ENCODE measurements at places on chromosomes 4 and X.

DNA sequence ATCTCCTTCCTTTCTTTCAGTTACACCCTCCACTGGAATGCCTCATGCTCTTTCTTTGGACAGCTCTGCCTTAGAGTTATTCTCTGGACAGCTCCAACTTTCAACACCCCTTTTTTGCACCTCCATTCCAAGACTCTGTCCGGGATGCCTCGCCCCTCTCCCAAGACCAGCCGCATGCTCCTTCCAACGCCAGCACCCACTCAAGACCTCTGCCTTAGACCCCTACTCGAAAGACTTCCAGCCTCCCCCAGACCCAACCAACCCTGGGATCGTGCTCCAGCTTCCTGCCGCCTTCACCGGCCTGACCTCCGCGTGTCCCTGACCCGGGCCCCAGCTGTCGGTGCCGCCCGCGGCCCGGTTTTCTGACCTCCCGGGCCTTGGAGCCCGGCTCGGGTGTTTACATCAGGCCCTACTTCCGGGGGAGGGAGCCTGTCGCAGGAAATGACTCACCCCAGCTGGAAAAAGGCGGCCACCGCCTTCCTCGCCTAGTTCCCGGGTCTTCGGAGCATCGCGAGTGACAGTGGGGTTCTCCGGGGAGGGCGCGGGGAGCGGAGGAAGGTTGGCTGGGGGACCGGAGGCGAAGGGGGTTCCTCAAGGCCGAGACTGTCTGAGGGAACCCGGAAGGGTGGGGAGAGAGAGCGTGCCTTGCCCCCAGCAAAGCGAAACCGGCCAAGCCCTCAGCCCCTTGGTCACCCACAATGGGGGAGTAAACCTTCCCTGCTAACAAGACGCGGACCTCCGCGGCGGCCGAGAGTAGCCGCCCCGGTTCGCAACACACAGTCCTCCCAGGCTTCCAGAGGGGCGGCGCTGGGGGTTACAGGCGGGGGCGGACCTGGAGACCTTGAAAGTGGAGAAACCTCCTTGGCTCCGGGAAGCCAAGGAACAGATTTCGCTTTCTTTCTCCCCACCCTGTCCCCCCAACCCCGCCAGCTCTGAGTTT is at the start of gene WDR45:
WDR45 (minus strand) TSS at position 399 of the 940 bp plus-strand sequence. CDS start 1,792 bp downstream, outside the sequence.
- DNase-seq, result no peak

GRCh38 chrX:26562156-26562555 is 346.2 kb downstream of the MAGEB5 start:
- no peak for DNase-seq

DNA sequence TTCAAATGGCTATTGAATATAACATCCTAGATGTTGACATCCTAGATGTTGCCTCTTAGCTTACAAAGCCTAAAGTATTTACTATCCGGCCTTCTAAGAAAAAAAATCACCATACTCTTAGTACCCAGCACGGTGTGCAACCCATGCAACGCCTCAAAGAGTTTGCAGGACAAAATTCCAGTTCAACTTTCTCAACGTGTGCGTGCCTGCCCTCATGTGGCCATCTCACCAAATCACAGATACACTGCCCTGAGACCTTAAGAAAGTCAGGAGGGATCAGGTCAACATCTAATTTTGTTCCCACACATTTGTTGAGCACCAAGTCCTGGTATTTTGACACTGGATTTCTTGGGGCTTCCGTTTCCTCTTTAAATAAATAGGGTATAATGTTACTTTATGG is 68.3 kb downstream of the CRMP1 start:
- DNase-seq, result no peak

DNA sequence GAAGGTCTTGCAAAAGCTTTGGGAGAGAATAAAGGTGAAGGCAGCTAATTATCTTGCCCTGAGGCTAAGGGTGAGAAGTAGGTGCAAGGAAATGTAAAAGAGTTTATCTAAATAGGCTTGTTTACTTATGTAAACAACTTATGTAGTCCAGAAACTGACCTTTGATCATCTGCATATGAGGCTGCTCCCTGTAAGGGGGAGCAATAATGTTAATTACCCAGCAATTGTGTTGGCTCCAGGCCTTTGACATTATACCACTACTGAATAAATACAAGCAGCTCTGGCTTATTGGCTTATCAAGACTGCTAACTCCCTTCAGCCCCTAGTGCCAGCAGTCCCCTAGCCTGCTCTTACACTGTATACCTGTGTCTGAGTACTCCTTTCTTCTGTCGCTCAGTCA is 303.7 kb upstream of the GNPDA2 start:
- DNase-seq, result no peak

GRCh38 chr4:114921790-114922591 is 191.4 kb downstream of the NDST4 start:
- DNase-seq, result no peak

- no peak for DNase-seq
Measured at GRCh38 chr4:157048248-157048647, 27.7 kb upstream of the GLRB start.

DNA sequence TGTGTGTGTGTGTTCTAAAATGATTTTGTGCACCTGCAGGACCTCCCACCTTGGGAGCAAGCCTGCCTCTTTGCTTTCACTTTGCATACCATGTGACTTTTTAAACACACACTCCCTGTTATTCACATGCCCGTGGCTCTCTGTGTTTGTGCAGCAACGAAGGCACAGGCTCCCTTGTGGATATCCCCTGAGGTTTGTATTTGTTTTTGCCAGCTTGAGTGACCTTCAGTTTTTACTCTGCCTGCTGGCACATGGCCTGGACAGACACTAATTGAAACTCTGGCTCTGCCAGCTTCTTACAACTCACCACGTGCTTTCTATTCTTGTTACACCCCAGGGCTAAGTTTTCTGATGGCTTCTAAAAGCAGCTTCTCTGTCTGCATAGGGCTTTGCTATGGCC is 885.8 kb downstream of the SH3BGRL start:
- no peak for DNase-seq

DNA sequence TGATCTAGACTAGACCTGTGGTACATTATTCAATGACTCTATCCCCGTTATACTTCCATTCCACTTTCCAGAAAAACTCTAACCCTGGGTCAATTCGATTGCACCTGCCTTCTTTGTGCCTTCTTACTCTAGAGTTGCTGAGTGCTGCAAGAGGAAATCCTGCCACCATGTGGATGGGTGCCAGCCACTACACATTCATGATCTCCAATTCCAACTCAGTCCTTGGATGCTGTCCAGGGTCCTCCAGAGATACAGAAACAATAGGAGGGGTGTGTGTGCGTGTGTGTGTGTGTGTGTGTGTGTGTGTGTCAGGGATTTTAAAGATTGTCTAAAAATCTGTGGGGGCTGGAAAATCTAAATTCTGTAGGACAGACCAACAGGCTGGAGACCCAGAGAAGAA is 42.9 kb upstream of the INTS6L start:
- DNase-seq, result no peak

- DNase-seq, result no peak
Measured at GRCh38 chr4:71293705-71294104, 45.1 kb upstream of the SLC4A4 start.

DNA sequence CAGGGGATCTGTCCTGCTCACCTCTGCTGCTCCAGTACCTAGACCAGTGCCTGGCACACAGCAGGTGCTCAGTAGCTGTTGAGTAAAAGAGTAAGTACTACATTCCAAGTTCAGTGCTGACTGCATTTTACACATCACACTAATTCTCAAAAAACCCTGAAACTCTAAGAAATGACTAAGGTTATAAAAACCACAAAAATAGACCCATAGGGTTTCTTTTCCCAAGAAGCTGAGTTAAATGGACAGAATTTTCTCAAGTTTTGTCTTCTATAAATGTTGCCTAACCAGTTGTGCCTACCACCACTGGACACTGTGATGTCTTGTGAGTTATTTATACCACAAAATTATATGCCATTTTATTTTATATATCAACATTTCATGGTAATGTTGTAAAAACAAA is 78.9 kb upstream of the RXFP1 start:
- DNase-seq, result no peak

GRCh38 chr4:61953386-61953785 is 753.3 kb downstream of the ADGRL3 start:
- no peak for DNase-seq

GRCh38 chr4:122787940-122788339 is 38.7 kb upstream of the FGF2 start:
- DNase-seq, result no peak

DNA sequence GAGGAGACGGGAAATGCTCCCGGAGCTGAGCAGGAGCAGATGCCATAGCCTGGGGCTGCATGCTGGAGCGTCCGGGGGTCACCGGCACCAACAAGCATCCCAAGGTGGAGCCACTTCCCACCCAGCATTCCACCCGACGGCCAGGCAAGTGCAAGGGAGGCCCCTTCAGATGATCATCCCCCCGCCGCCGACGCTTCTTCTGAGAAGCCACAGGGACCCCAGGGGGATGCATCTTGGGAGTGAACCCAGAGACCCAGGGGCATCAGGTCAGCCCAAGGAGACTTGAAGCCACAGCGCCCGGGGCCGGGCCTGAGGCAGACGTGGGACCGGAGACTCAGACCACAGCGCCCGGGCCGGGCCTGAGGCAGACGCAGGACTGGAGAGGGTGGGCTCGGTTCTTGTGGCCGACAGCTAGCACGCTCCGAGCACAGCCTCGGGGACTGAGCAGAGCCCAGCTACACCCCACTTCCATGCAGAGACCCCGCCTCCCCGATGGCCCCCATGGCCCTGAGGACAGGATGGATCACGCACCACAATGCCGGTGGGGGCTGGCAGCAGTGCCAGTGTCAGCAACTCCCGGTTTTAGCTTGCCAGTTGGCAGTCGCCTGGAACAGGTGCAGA is 33.0 kb upstream of the CPLX1 start:
- DNase-seq, result no peak

DNA sequence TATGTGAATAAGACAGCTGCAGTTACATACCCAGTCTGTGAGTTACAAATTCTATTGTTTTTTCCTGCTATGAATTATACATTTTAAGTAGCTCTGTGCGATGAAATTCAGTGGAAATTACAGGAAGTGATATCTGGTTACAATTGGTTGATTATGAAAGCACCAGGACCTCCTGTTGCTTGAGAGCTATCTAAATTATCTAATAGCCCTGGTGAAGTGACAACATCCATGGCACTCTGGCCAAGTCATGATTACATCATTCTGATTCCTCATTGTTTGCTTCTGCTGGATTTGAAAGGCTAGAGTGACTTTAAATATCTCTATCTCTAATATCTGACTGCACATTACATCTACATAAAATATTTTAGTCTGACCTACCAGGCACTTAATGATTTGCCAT is 515.0 kb downstream of the CFAP47 start:
- DNase-seq, result no peak

- no peak for DNase-seq
Measured at GRCh38 chrX:78527263-78527662, 131.9 kb downstream of the RTL3 start.

DNA sequence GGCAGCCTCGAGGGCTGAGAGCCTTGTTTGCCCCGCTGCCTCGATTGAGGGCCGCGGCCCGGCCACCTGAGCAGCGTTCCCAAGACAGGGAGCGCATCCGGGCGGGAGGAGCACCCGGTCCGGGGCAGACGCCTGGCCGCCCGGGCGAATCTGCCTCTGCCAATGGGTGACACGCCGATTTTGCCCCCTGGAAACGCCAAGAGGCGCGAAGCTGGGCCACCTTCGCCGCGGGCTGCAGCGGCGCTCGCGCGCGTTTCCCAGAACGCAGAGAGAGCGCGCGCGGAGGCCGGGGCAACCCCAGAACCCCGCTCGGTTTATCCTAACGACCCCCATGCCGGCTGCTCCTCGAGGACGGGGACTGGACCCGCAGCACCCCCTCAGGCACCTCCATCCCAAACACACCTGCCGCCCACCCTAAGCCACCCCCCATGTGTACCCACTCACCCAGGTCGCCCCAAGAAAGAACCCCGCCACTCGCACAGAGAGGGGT is 575 bp downstream of the MAP7D2 start:
- DNase-seq, result no peak

DNA sequence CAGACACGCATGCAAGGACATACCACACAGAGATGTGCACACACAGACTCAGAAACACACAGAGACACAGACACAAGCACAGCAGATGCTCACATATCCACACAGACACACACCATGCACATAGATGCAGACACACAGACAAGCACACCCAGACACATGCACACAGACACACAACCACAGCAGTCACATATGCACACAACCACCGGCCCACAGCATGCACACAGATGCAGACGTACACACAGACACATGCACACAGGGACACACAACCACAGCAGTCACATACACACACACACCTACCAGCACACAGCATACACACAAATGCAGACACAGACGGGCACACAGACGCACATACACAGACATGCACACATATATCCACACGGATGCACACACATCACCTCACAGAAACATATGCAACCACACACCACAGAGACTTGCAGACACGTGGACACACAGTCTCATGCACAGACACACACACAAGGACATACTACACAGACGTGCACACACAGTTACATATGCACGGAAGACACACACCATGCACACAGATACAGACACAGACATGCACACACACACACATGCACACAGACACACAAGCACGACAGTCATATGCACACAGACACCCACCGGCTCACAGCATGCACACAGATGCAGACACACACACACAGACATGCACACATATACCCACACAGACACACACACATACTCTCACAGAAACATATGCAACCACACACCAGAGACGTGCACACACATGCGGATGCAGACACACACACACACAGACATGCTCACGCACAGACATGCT is 25.2 kb upstream of the SLC25A6 start:
- no peak for DNase-seq

GRCh38 chr4:123939621-123940020 is 543.0 kb downstream of the SPRY1 start:
- DNase-seq, result no peak

GRCh38 chrX:95063554-95063953 is 1389.5 kb downstream of the FAM133A start:
- DNase-seq, result no peak

GRCh38 chr4:142272452-142272851 is 573.6 kb downstream of the INPP4B start:
- DNase-seq, result no peak

DNA sequence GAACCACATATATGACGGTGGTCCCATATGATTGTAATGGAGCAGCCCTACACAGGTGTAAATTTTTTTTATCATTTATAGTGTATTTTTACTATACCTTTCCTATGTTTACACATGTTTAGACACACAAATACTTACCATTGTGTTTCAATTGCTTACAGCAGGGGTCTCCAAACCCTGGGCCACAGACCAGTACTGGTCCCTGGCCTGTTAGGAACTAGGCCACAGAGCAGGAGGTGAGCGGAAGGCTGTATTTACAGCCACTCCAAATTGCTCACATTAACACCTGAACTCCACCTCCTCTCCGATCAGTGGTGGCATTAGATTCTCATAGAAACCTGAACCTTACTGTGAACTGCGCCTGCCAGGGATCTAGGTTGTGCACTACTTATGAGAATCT is 201.8 kb upstream of the NDST4 start:
- DNase-seq, result no peak

DNA sequence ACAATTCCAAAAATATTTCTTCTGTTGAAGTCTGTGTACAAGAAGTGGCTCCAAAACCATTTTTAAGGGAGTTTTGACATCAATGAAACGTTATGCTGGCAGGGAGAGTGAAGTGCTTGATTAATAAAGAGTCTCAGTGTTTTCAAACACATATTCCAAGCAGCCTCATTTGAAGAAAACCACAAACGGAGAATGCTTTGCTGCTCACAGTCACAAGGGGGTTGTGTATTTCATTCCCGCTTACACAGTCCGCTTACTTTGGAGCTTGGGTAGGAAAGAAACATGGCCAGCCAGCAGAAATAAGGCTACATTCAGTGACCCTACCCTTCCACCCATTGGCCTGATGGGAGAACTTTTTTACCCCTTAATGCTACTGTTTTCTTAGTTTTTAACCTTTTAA is 586.2 kb downstream of the RAB28 start:
- DNase-seq, result no peak

- DNase-seq, result no peak
Measured at GRCh38 chr4:170580651-170581050, 490.9 kb upstream of the AADAT start.
